Cerebellar cortex (tissue), 1 donor: ENCODE measurements at places on chromosomes 2 and 18.

- no peak for DNase-seq
Measured at GRCh38 chr2:120558847-120559246, 176.8 kb upstream of the GLI2 start.

DNA sequence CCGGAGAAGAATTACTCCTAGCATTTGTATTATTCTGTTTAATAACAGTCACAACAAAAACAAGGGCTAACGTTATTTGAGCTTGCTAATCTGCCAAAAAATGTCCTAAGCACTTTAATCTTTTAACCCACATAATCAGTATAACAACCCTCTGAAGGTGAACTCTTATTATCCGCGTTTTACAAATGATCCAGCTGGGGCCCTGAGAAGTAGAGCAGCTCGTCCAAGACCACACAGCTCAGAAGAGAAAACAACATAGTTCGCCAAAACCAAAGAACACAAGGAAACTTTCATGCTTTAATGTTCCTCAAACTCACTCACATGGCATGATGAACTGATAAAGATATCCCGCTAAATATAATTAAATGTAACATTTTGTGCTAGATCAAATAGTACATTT is 159.7 kb upstream of the ZNF236 start:
- no peak for DNase-seq

- no peak for DNase-seq
Measured at GRCh38 chr18:50830544-50830943, 10.7 kb upstream of the MRO start.

GRCh38 chr2:197857476-197858107 is 53.2 kb downstream of the PLCL1 start:
- DNase-seq = no peak

DNA sequence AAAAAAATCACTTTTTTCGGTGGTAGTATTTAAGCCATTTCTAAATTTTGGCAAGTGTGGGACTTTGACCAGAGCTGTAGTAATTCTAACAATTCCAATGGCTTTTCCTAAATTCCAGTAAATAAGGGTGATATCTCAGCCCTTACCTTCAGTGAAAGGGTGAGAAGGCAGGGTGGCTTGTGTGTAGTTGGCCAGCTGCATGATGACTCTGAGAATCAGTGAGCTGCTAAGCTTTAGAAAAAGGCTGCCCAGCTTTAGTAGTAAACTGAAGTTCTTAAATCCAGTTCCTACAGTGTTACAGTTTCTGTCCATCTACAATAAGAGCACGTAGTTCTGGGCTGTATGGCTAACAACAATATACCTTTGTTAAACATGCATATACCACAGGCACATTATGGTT is 42.0 kb downstream of the OXER1 start:
- DNase-seq = no peak

DNA sequence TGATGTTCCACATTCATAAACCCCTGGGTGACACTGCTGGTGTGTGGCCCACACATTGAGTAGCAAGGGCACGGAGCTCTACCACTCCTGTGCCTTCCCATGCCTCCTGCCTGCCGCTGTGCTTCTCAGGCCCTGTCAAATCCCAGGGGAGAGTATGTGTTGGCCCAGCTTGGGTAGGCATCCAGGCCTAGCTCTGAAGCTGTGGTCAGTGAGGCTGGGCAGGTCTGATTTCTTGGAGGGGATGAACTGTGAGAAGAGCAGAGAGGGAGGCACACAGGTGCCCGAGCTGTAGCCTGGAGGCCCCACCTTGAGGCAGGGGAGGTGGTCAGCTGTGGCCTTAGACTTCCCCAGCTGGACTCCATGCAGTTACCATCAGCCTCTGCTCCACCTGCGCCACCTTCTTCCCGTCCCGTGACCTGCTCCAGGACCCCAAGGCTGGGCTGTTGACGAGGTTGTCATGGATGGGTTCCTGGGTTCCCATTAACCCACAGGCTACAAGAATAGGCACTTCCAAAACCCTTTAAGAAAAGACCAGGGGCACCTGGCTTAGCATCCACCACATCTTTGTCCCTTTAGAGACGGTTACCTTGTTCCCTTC is 23.6 kb downstream of the MCFD2 start:
- no peak for DNase-seq

DNA sequence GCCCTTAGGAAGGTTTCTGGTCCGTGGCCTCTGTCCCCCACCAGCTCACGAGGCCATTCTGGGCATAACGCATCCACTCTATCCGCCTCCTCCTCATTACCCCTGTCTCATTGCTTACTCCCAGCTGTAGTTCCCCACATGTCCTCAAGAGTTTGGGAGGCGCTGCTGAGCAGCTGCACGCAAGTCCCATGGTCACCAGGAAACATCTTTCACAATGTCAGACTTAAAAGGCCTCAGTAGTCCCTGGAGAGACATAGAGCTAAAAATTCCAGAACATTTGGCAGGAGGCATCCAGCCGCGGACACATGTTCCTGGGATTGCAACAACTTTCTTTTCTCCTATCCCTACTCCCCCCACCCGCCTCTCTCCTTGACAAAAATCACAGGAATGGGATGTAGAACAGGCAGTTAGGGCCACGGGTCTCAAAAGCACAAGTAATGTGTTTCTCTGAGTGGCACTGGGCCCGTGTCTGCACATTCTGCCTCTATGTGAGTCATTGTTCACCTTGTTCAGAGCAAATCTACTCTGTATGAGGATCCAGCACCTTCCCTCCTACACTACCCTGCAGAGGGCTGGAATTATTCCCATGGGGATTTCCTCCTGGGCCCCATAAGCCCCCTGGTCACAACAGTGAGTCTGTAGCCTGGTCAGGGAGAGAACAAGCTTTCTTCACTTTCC is 8.1 kb downstream of the LBH start:
- DNase-seq = peak; percentile 25

DNA sequence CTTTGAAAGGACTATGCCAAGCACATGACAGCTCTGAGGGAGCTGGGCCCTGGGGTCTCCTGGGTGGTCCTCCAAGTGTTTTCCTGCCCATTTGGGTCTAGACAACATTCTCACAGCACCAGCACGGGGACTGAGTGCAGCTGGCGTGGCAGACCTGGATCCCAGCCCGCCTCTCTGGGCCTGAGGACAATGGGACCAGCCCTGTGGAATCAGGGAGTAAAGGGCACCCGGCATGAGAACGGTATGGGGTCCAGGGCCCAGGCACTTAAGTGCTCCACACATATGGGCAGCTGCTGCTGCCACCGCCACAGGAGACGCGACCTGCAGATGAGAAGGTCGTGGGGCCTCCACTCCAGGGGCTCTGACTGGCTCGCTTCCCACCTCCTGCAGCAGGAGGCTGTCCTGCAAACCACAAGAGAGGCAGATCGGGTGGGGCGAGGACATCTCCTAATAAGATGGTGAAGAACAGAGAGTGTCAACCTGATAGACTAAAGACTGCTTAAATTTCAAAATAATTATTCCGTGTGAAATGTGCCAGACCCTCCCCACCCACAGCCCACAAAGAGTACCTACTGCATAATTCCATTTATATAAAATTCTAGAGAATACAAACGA is 46.3 kb downstream of the FAM178B start:
- no peak for DNase-seq

- DNase-seq = no peak
Measured at GRCh38 chr2:39631256-39631655, 34.5 kb upstream of the TMEM178A start.

DNA sequence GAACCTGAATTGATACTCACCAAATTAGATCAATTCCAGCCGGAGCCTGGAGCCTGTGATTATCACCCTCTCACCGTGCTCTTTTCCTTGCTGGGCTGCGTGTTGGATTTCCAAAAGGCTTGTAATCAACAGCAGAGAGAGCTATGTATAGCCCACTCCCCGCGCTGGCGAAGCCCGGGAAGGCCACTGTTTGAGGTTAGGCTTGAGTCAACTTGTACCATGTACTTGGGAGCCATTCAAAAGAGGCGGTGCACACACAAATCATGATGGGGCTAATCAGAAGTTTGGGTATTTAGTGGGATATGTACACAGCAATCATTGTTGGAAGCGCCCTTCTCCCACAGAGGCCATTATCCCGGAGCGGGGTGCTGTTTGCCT is 151.6 kb downstream of the GLI2 start:
- no peak for DNase-seq

- no peak for DNase-seq
Measured at GRCh38 chr2:42124011-42124785, 45.0 kb upstream of the EML4 start.

GRCh38 chr2:236979664-236980063 is 106.0 kb upstream of the COPS8 start:
- no peak for DNase-seq

GRCh38 chr2:47321411-47322031 is 81.4 kb upstream of the MSH2 start:
- DNase-seq = no peak

GRCh38 chr2:207274530-207275189 is 108.9 kb upstream of the KLF7 start:
- no peak for DNase-seq

GRCh38 chr18:22552254-22552653 is 134.5 kb upstream of the CTAGE1 start:
- no peak for DNase-seq

DNA sequence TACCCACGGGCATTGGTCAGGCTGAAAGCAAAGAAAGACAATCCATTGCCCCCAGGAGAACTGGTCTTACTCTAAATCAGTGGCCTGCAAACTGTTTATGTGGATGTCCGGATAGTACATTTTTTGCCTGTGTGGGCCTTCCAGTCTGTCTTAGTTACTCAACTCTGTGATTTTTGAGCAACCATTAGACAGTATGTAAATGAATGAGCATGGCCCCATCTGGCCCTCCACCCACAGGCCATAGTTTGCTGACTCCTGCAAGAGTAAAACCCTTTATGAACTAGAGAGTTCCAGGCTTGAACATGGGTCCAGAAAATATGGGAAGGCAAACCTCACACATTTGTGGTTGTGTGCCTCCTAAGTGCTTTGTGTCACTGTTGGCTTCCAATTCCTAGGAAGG is 55.7 kb upstream of the CYP1B1 start:
- no peak for DNase-seq

- no peak for DNase-seq
Measured at GRCh38 chr2:234095301-234095700, 44.8 kb downstream of the SPP2 start.

GRCh38 chr2:86364894-86365293 is 27.5 kb upstream of the REEP1 start:
- no peak for DNase-seq

- DNase-seq = no peak
Measured at GRCh38 chr2:241777686-241778627, 1.3 kb downstream of the GAL3ST2 start.

DNA sequence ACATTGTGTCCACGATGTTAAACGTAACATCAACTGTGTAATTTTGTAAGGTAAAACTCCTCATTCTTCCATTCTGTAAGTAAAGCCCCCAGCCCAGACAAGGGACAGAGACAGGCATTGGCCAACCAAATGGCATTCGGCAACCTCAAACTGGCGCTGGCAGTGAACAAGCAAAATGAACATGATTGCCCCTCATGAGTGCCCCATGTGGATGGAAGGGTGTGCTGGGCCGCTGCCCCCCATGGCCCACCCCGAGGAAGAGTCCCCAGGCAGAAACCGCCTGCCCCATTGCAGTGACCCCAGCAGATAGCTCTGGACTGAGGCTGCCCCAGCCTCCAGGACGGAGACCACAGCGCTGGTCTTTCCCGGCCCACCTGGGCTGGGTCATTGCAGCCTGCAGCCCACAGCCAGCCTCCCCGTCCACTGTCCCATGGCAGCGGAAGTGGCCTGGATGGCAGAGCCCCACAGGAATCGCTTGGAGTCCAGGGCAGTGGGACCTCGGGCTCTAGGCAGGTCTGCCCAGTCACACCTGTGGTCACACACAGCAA is 220.2 kb downstream of the HDAC4 start:
- no peak for DNase-seq

DNA sequence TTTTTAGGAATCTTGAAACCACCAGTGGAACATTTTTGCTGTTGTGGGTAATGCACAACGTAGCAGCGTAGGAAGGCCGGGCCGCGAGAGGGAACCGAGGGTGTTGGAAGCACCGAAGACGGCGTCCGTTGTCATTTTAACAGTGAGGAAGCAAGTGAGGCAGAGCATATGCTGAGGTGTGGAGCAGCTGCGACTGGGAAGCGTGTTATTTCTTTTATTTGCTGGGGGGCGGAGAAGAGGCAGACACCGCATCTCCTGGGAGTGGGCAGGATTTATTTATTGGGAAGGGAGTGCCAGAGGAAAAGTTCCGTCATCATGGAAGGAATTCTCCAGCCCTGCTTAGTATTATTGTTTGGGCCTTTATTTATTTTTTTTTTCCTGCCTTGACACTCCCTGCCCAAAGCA is 232.8 kb downstream of the KLHL29 start:
- DNase-seq = no peak

GRCh38 chr18:10474309-10474708 is 19.9 kb downstream of the APCDD1 start:
- no peak for DNase-seq

- no peak for DNase-seq
Measured at GRCh38 chr2:172613040-172613439, 57.1 kb downstream of the PDK1 start.

GRCh38 chr2:46460241-46460921 is 19.0 kb upstream of the TMEM247 start:
- peak; percentile 50 for DNase-seq

- peak; percentile 37 for DNase-seq
Measured at GRCh38 chr2:222563106-222563718, 92.7 kb downstream of the FARSB start.

DNA sequence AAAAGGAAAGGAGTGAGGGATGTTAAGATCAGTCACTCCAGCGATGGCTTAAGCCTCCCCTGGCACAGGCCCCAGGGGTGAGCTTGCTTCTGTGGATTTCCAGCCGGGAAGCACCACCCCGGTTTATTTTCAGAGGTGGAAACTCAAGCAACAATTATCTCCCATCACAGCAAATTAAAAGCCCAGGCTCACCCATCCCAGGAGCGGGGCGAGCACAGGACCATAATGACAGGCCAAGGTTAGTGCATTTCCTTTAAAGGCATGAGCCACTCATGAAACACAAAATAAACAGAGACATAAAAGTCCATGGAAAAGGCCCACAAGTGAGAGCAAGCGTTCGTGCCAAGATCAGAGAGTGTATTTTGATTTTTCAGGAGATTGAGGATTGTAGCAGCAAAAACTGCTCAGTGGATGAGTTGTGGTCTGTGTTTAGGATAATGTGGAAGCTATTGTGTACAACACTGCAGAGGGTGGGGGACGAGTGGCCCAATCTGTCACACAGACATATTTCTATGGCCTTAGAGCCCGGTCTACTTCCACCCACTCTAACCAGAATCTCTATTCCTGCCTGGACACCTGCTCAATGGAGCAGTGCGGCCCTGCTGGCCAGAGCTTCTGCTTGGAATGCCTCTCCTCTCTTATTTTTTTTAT is 111.4 kb upstream of the CDC42EP3 start:
- no peak for DNase-seq
